ENCODE measurements at places on chromosomes 4 and X.

DNA sequence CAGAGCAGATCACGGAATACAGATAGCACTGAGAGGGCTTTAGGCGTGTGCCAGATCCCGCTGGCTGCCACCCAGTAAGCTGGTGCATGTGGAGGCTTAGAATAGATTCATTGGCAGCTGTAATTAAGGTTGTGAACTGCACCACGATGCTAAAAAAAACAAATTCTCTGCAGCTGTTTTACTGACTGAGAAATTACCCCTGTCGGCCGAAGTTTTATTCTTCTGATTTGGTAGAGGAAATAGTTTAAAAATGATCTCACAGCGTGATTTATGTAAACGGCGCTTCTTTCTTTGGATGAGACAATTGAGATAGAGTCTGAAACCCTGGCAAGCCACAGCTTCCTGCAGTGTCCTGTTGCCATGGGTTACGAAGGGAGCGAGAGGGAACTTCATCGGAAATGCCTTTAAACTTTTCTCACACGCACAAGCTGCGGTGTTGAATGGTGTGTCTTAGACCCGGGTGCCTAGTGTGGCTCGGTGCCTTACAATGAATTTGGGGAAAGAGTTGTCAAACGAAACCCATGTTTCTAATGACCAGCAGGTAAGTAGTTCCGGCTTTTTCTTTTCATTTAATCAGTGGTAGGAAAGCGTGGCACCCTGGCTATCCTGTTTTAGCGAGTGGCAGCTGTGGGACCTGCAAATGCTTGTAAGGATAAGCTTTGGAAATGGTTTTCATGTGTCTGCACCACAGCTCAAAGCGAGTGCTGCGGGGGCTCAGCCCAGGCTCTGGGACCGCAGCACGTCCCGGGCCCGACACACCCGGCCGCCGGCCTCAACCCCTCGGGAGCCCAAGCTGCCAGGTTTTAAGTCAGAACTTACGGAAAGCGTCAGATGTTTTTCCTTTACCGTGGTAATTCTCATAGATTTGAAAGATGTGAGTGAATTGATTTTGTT is 71.7 kb upstream of the HGFAC start:
- DNase-seq, result peak; percentile 86

DNA sequence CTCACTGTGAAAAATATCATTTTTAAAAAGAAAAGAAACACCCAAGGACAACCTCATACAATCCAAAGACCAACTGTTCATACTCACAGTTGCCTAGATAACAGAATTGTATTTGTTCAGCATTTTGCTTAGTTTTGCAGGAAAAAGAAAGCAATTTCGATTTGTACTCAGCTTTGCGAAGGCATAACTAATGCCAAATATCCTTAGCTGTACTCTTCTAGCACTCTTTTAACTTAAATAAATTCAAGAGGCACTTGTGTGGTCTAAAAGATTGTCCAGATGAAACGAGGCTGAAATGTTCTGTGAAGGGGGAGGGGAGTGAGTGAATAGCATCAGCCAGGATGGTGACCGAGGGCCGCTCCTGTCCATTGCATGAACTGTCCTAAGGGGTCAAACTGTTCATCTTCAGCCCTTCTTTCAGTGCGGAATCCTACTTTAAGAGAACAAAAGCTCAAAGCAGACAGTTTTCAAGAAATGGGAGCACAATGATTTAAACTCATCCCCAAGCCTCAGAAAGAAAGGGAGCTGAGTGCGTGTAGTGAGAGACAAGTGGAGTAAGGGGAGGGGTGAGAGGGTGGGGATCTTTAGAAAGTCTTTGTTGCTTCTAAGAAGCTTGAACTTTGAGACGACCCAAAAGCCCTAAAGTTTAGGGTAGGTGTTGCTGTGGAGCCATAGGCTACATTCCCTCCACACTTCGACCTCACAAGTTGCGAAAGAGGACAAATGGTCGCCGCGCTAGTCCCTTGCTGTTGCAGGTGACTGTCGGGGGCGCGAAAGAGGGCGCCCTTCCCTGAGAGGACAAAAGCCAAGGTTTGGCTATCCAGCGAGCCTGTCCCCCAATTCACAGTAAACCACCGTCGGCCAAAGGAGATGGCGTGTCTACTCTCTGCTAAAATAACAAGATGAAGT is 4.0 kb upstream of the NEUROG2 start:
- DNase-seq, result no peak

GRCh38 chrX:46374371-46374770 is 170.8 kb downstream of the ZNF674 start:
- DNase-seq, result peak; percentile 30

DNA sequence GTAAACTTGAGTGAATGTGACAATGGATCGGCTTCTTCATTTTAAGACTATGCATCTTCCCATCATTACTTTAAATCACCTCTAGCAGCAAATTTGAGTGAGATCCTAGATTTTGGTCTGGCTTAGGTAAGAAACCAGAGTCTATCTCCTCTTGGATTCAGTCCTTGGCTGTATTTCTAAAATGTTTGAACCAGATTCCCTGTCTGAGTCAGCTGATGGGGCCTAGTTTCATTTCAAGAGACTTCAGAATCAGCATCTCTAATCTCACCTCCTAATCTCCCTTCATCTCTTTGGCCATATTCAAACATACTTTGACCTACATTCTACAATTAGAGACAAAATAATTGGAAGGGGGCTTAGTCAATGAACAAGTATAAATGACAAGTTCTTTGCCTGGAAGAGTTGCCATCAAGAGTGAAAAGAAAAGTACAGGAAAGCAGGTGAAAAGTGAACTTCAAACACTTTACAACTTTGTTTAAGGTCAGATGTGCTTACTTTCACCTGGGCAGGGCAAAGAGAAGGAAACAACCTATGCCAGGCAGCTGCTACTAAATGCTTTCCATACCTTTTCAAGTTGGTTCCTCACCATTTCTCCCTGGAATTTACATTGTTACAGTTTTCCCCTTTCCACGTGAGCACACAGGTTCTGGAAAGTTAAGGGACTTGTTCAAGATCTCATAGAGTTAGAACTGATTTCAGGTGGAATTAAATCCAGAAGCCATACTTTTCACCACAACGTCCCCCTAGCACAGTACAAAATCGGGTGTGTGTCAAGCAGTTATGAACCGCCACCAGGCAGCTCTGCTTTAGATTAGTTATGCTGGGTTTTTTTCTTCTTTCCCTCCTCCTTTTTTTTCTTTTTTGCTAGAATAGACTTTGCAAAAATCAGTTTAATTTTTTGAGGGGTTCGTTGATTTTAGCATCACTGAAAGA is 30.7 kb upstream of the PITX2 start:
- no peak for DNase-seq

DNA sequence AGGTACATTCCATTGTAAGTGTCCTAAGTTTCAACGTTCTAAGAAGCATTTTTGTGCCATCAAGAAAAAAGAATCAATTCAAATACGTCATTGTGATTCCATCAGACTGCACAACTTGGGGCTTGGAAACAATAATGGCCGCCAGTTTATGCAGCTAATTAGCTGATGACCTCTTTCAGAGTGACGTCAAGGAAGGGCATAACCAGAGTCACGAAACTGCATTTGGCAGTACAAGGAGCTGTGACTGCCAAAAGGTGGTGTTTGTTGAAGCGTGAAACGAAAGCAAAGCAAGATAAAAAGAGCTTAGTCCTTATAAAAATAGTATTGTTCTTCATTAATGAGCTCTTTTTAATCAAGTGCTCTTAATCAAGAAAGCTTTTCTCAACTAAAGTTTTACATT is 81.1 kb upstream of the SH3RF1 start:
- DNase-seq, result peak; percentile 80

GRCh38 chr4:26670903-26671537 is 87.1 kb downstream of the TBC1D19 start:
- no peak for DNase-seq

DNA sequence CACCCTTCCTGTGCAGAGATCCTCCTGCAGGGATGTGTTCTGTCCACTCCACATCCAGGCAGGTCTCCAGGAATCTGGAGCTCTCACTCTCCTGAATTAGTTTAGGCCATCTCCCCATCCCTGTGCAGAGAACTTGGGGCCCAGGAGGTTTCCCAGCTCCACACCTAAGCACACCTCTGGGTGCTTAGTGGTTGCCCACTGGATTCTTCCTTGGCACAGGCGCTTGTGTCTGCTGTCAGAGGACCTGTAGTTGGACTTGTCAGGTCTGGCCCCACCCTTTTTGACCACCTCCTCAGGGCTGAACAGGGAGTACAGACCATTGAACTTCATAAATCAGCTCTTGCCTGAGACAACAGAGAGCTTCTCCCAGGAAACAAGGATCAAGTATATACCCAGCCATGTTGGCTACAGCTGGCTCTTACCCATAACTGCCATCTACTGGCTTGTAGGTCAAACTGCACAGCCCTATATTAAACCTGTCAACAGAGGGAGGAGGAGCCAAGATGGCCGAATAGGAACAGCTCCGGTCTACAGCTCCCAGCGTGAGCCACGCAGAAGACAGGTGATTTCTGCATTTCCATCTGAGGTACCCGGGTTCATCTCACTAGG is 275.5 kb downstream of the PPARGC1A start:
- DNase-seq, result peak; percentile 1

DNA sequence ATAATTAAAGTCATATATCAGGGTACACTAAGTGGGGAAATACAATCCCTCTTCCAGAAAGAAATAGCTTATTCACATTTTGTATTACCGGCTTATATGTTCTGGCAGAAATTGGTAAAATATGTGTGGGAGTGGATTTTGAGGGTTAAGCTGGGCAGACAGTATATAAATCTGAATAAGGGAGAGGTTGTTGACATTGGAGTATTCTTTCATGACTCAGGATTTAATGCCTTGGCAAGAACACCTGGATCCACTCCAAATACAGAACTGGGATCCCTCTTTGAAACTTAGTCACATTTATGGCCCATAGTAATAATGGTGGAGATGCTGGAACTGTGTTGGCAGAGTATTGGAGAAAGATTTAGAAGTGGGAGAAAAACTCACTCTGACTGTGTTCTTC is 54.3 kb upstream of the TET2 start:
- peak; percentile 68 for DNase-seq

- DNase-seq, result no peak
These were observed 39.0 kb upstream of the GPM6B start for GRCh38 chrX:13855689-13856450.

GRCh38 chr4:3862640-3863420 is 96.6 kb downstream of the ADRA2C start:
- DNase-seq, result no peak

GRCh38 chr4:155953151-155954117 is at the start of gene CTSO:
TSS of gene CTSO (minus strand) at chr4:155953866. CDS start at chr4:155953847, 19 bp downstream.
- peak; percentile 87 for DNase-seq

- no peak for DNase-seq
These were observed 7.8 kb downstream of the CXXC4 start for GRCh38 chr4:104486716-104487504.

GRCh38 chrX:40933706-40934425 is 151.4 kb upstream of the USP9X start:
- DNase-seq, result peak; percentile 75

GRCh38 chr4:99961711-99962110 is 11.6 kb upstream of the H2AZ1 start:
- no peak for DNase-seq

DNA sequence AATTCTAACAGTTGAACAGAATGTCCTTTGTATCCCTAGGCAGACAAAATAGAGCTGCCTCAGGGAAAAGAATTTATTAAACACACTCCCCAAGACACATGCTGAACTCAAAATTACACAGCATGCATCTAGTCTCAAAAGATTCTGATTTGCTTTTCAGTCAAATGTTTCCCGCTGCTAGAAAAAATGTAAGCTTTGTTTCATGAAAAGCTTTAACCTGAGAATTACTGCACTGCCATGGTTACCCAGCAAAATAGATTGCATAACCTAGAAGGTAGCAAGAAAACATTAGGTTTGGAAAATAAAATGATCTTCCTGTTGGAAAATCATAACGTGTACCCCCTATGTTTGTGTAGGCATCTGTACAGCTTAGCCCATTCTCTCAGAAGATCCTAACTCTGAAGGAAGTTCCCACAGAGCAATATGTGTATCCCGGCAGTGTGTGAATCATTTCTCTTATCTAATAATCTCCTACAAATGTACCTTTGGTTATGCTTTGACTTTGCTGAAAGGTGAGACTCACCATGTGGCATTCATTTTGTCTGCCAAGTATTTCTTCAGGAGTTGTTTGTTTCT is 646.9 kb downstream of the STPG2 start:
- DNase-seq, result no peak

GRCh38 chr4:86670298-86670697 is 76.2 kb downstream of the PTPN13 start:
- no peak for DNase-seq

- DNase-seq, result peak; percentile 77
These were observed 137.8 kb upstream of the TBC1D9 start for GRCh38 chr4:140893939-140894338.

GRCh38 chr4:165461159-165461821 is 82.5 kb downstream of the CPE start:
- DNase-seq, result peak; percentile 33

- DNase-seq, result peak; percentile 50
These were observed 65.3 kb downstream of the EGF start for GRCh38 chr4:109977854-109978501.

DNA sequence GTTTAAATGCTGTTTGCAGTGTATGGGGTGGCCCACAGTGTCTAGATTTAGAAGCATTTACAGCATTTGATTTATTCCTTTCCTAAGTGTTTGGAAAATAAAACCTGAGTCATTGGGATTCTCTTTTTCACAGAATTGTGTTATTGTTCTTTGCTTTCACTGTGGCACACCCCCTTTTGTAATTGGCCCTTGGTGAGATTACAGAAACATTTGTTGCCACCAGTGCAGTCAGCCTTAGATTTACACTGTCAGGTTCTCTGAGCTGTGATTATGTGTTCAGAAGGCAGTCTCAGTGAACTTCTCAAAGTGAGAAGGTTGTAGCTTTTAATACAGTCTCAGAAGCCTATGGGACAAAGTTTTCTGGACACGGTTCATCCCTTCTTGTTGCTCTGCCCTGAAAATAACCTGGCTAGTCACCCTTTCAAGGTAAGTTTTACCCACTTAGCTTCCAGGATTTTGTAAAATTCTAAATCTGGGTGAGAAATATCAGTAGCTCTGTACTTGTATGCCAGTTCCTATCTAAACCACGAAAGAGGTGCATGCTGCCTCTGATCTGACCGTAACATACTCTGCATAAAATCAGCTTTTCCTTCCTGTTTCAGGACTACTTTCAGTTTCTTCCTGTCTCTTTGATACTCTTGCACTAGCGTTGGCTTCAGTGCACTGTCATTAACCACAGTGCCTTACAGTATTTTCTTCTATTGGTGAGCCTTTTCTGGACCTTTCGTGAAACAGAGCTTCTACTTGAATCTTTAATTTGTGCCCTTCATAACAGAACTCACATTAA is 12.6 kb downstream of the RUFY3 start:
- peak; percentile 69 for DNase-seq
